ENCODE measurements at places on chromosomes 7 and 10.

DNA sequence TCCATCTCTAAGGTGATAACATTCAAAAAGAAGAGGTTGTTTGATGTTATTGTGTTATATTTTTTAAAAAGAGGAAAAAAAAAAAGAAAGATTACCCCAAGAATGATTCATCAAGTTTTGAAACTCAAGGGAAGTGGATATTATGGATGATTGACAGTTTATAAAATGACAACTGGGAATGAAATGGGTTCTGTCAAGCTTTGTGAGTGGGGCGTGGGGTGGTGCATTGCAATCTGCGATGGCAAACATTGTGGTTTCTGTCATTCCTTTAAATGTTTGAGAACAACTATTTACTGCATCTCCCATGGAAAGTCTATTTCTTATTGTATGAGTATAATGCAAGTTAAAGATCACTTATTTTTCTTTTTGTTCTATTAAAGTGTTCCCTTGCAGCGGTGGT is 297.0 kb downstream of the CCDC3 start:
- peak overlapping the region; percentile 61 for H3K4me3 ChIP-seq
- H3K27me3 ChIP-seq = no peaks in the 10 kb centered on the region
- peaks cover 1% of the 10 kb centered on the region for H3K36me3 ChIP-seq
- peak overlapping the region; percentile 89 for H3K27ac ChIP-seq

GRCh38 chr7:36752026-36752711 is 27.9 kb upstream of the AOAH start:
- peaks cover 17% of the 10 kb centered on the region for H3K4me1 ChIP-seq
- ATAC-seq = no peak
- H3K27ac ChIP-seq = no peak overlapping the region
- H3K36me3 ChIP-seq = no peaks in the 10 kb centered on the region

DNA sequence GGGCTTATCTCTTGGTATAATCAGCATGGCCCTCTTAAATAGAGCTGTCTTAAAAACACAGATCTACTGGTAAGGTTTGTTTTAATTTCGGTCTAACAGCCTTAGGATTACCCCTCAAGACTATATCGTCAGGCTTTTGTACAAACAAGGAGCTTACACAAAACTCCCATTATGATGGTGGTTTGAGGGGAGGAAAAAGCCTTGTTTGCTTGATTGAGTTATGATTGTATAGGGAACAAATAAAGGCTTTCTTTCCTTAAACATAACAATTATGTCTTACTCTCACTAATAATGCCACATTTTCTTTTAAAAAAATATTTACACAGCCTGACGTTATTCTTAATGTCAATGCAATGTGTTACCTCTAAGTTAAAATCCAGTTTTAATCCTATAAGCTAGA is 188.8 kb upstream of the TCF7L2 start:
- H3K4me3 ChIP-seq = no peak overlapping the region
- H3K36me3 ChIP-seq = peaks cover 7% of the 10 kb centered on the region
- H3K27ac ChIP-seq = no peak overlapping the region
- H3K4me1 ChIP-seq = no peaks in the 10 kb centered on the region
- no peak for ATAC-seq

- H3K27ac ChIP-seq = no peak overlapping the region
- H3K4me3 ChIP-seq = no peak overlapping the region
- H3K36me3 ChIP-seq = no peaks in the 10 kb centered on the region
Observed at GRCh38 chr10:18325889-18326531, 185.8 kb downstream of the CACNB2 start.

DNA sequence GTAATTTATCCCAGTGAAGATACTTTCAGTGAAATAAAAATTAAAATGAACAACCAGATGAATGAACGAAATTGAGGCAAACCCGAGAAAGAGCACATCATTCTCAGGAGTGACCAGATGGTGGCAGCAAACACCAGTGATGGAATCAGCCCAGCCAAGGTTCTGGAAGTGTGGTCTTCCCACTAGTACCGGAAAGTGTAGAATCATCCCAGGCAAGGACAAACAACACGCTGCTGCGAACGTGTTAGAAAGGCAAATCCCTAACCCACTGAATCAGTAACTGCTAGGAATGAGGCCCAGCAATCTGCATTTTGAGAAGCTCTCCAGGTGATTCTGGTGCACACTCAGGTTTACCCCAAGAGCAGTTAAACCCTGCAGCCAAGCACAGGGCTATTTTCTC is 15.5 kb upstream of the SLC18A3 start:
- H3K4me1 ChIP-seq = peaks cover 4% of the 10 kb centered on the region
- H3K36me3 ChIP-seq = no peaks in the 10 kb centered on the region
- H3K27me3 ChIP-seq = peaks cover 11% of the 10 kb centered on the region
- no peak for ATAC-seq
- H3K4me3 ChIP-seq = no peak overlapping the region

- H3K4me1 ChIP-seq = peaks cover 28% of the 10 kb centered on the region
- no peak for ATAC-seq
- no peak overlapping the region for H3K4me3 ChIP-seq
- H3K36me3 ChIP-seq = no peaks in the 10 kb centered on the region
- H3K27me3 ChIP-seq = no peaks in the 10 kb centered on the region
Observed at GRCh38 chr10:67780759-67781538, 57.0 kb downstream of the DNAJC12 start.

DNA sequence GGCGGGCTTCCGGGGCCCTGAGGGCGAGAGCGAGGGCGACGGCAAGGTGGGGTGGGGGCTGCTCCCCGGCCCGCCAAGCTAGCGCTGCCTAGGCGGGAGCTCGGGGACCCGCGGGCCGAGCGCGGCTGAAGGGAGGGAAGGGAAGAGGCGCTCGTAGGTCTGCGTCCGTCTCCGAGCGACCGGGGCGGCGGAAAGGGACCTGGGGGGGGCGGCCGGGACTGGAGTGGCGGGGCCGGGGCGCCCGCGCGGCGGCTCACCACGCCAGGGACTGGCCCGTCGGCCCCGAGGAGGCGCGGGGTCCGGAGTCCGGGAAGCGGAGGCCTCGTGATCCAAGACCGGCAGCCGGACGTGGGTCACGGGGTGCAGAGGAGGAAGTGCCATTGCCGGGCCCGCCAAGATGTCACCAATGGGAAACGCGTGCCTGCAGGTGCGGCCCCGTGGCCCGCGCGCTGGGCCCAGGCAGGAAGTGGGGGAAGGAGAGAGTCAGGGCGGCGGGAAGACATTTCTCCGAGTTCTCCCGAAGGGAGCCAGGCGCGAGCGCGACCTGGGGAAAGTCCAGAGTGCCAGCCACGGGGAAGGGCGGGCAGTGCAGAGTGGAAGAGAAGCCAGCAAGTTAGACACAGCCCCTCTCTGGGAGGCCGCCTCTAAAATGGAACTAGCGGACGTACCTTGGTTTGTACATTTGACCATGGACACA is 11.9 kb downstream of the HNRNPF start:
- peaks cover 99% of the 10 kb centered on the region for H3K36me3 ChIP-seq
- peaks cover 54% of the 10 kb centered on the region for H3K4me1 ChIP-seq
- H3K27ac ChIP-seq = peak overlapping the region; percentile 89
- ATAC-seq = peak; percentile 79
- H3K4me3 ChIP-seq = peak overlapping the region; percentile 98

DNA sequence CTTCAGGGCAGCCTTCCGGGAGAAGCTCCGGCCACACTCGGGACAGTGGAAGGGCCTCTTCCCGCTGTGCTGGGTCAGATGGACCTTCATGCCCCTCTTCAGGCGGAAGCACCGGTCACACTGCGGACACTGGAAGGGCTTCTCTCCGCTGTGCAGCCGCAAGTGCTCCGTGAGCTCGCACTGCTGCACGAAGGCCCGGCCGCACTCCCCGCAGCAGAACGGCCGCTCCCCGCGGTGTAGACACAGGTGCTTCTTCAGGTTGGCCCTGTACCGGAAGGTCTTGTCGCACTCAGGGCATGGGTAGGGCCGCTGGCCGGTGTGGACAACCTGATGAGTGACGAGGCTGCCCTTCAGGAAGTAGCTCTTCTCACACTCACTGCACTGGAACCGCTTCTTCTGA is 14.2 kb upstream of the ZNF786 start:
- H3K36me3 ChIP-seq = no peaks in the 10 kb centered on the region
- no peak for ATAC-seq
- no peak overlapping the region for H3K27ac ChIP-seq
- no peaks in the 10 kb centered on the region for H3K27me3 ChIP-seq
- no peaks in the 10 kb centered on the region for H3K4me1 ChIP-seq
- H3K4me3 ChIP-seq = no peak overlapping the region

GRCh38 chr7:7895004-7895650 is 73.5 kb upstream of the GLCCI1 start:
- H3K4me1 ChIP-seq = no peaks in the 10 kb centered on the region
- no peak overlapping the region for H3K27ac ChIP-seq
- no peak for ATAC-seq
- no peaks in the 10 kb centered on the region for H3K36me3 ChIP-seq
- H3K27me3 ChIP-seq = no peaks in the 10 kb centered on the region
- no peak overlapping the region for H3K4me3 ChIP-seq

DNA sequence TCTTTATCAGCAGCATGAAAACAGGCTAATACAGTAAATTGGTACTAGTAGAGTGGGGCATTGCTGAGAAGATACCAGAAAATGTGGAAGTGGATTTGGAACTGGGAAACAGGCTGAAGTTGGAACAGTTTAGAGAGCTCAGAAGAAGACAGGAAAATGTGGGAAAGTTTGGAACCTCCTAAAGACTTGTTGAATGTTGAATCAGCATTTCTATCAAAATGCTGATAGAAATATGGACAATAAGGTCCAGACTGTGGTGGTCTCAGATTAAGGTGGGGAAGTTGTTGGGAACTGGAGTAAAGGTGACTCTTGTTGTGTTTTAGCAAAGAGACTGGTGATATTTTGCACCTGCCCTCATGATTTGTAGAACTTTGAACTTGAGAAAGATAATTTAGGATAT is 231.2 kb upstream of the KCND2 start:
- no peak for ATAC-seq
- H3K4me3 ChIP-seq = no peak overlapping the region
- no peak overlapping the region for H3K27ac ChIP-seq
- no peaks in the 10 kb centered on the region for H3K4me1 ChIP-seq
- H3K36me3 ChIP-seq = no peaks in the 10 kb centered on the region

- H3K36me3 ChIP-seq = no peaks in the 10 kb centered on the region
- no peaks in the 10 kb centered on the region for H3K27me3 ChIP-seq
- no peak overlapping the region for H3K4me3 ChIP-seq
- H3K4me1 ChIP-seq = no peaks in the 10 kb centered on the region
- ATAC-seq = no peak
Observed at GRCh38 chr7:102153599-102153946, 133.1 kb upstream of the SH2B2 start.

DNA sequence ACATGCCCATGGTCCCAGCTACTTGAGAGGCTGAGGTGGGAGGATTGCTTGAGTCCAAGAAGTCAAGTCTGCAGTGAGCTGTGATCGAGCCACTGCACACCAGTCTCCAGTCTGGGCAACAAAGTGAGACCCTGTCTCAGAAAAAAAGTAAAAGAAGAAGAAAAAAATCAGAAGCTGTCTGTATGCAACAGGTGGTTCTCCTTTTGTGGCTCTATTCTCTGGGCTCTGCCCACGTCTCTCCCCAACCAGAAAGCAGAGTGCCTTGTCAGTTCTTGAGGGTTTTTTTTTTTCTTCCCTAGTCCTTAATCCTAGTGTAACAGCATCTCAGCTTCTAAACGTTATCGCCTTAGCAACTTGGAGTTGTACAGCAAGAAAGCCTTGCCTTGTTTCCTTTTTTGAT is 89.5 kb downstream of the PRKCQ start:
- H3K36me3 ChIP-seq = no peaks in the 10 kb centered on the region
- no peak for ATAC-seq
- H3K4me1 ChIP-seq = peaks cover 22% of the 10 kb centered on the region
- H3K4me3 ChIP-seq = no peak overlapping the region
- H3K27ac ChIP-seq = no peak overlapping the region
- H3K27me3 ChIP-seq = no peaks in the 10 kb centered on the region

GRCh38 chr7:46625032-46625431 is 704.0 kb upstream of the IGFBP3 start:
- no peaks in the 10 kb centered on the region for H3K4me1 ChIP-seq
- H3K27ac ChIP-seq = no peak overlapping the region
- ATAC-seq = no peak

DNA sequence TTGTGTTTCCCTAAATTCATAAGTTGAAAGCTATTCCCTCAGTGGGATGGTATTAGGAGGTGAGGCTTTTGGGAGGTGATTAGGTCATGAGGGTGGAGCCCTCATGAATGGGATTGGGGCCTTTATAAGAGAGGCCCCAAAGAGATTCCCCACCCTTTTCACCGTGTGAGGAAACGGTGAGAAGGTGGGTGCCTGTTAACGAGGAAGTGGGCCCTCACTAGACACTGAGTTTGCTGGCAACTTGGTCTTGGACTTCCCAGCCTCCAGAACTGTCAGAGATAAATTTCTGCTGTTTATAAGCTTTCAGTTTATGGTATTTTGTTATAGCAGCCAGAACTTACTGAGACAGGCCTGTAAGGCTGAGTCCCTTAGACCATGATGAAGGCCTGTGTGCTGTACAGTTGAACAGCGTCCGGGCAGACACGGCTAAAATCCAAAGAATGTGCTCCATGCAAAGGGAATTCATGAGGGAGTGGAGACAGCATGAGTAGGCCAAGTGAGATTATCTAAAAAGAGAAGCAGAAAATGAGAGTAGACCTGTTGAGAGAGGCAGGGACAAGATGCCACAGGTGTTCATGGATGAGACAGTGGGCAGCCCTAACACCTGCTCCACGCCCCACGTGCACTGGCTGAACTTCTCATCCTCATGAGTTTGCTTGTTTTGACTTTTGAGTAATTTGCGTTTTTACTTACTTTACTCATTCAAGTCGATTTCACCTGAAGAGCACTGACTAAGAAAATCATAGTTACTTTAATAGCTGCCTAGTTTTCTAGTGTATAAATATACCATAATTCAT is 66.9 kb upstream of the SFMBT2 start:
- no peaks in the 10 kb centered on the region for H3K27me3 ChIP-seq
- no peak overlapping the region for H3K4me3 ChIP-seq
- ATAC-seq = no peak
- peaks cover 29% of the 10 kb centered on the region for H3K4me1 ChIP-seq
- H3K36me3 ChIP-seq = no peaks in the 10 kb centered on the region
- no peak overlapping the region for H3K27ac ChIP-seq

DNA sequence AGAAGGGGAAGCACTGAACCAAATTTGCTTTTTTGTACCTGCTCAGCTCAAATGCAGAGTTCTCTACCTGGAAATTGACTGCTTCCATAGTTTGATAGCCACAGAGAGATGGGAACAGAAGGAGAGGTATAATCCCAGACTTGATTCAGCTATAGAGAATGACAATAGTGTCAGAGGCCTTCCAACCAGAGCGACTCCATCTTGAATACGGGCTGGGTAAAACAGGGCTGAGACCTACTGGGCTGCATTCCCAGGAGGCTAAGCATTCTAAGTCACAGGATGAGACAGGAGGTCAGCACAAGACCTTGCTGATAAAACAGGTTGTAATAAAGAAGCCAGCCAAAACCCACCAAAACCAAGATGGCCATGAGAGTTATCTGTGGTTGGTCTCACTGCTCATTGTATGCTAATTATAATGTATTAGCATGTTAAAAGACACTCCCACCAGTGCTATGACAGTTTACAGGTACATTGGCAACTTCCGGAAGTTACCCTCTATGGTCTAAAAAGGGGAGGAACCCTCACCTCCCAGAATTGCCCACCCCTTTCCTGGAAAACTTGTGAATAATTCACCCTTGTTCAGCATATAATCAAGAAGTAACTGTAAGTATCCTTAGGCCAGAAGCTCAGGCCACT is 42.7 kb upstream of the ATRNL1 start:
- H3K27me3 ChIP-seq = no peaks in the 10 kb centered on the region
- no peak for ATAC-seq
- no peak overlapping the region for H3K4me3 ChIP-seq
- H3K36me3 ChIP-seq = no peaks in the 10 kb centered on the region

GRCh38 chr7:21352540-21353387 is 75.1 kb upstream of the SP4 start:
- H3K4me3 ChIP-seq = peak overlapping the region; percentile 61
- no peaks in the 10 kb centered on the region for H3K27me3 ChIP-seq
